Central memory CD4-positive, alpha-beta T cell (primary cell): ENCODE measurements at places on chromosomes 7 and 10.
A peak's percentile ranks its signal among the peaks of the same experiment; 100 is the strongest.

GRCh38 chr10:70481831-70482530 lies 3.4 kb downstream of the PALD1 start:
- DNase-seq, result no peak

DNA sequence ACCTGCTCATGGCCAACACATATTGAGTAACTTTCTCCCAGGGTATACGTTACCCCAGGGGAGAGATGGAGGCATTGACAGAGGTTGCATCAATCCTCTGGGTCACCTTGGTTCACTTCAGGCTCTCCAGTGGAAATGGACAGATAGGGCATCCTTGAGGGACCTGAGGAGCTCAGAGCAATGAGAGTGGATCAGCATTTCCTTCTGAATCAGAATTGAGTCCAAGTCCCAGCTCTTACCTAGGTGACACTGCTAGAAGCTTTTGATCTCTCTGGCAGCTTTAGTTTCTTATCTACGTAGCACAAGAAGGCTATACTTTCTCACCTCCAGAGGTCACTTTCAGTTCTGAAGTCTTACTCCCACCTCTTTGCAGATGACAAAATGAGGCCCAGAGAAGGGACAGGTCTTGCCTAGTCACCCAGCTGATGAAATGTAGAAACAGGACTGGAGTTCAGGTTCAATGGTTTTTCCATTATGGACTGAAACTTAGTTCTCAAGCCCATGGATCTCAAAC lies 35.2 kb downstream of the PANK1 start:
- no peak for DNase-seq

DNA sequence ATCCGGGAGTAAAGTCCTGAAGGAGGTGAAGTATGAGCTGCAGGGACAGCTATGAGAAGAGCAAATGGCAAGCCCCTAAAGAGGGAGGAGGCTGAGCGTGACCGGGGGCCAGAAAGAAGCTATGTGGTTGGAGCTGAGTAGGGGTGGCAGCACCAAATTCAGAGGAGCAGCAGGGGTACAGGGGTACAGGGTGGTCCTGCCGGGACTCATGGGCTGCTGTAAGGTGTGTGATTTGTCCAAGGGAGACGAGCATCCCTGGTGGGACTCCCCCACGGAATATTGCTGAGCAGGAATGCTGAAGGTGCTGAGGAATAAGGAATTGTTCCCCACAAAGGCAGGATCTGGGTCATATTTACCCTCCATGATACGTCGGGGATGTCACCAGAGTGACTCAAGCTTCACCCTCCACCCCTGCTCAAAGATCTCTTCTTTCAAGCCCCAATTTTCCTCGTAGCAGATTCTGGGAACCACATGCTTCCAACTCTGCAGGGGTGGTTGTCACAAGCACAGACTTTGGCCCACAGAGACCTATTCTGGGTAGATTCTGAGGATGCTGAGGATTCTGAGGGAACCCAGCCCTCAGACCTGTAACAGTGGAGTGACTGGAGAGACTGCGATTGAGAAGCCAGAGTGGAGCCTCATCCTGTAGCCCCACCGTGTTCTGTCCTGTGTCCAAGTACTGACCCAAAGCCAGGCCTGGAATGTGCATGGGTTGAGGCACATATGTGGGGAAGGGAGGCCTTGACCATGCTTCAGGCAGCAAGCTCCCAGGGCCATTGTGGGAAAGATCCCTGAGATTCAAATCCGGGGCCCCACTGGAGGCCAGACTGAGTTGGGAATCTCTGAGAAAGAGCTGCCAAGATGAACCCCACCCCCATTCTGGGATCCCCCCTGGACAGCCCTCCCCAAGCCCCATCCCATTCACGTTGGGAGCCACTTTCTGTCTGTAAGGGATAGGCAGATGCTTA lies 4.2 kb downstream of the SFTPD start:
- DNase-seq, result no peak

DNA sequence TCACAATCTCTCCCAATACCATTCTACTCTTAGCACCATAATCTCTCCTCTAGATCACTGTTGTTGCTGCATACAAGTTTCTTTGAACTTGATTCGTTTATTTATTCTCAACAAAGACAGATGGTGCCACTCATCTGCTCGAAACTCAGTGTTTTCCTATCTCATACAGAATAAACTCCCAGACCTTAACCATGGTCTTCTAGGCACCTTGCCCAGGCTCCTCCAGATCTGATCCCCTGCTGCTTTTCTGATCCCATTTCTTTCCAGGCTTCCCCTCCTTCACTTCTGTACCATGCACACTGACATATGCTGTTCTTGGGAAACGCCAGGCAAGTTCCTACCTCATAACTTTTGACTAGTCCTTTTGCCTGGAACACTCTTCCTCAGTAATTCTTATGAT lies 645.7 kb downstream of the DNAJB9 start:
- no peak for DNase-seq

DNA sequence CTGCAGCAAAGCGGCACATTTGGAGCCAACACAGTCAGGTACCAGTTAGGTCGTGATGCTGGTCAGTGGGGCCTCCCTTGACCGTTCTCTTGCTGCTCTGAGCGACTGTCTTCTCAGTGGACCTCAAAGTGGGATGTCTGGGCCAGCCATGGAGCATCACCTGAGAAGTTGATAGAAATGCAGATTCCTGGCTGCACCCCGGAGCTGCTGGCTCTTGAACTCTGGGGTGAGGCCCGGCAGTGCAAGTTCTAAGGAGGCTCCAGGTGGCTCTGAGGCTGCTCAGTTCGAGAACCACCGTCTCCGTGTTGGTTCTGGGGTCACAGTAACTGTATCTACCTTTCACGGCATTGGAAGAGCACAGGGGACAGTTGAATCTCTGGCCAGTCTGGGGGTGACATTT lies 147.5 kb downstream of the WDR37 start:
- DNase-seq, result no peak

DNA sequence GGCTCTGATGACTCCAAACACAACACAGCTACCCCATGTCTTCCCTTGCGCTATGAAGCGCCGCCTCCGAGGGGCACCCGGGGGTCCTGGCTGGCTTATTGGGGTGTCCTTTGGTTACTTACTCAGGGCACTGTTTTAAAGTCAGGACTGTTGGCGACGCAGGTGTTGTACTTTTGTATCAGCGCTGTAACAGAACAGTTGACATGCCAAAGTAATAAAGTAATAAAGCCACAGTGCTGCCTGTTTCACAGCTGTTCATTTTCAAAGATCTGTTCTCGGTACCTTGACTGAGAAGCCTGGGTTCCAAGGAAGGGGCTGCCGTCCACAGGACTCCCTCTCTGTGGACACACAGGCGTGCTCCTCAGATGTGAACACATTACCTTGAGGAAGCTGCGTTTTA lies 64.1 kb downstream of the WDR37 start:
- no peak for DNase-seq

DNA sequence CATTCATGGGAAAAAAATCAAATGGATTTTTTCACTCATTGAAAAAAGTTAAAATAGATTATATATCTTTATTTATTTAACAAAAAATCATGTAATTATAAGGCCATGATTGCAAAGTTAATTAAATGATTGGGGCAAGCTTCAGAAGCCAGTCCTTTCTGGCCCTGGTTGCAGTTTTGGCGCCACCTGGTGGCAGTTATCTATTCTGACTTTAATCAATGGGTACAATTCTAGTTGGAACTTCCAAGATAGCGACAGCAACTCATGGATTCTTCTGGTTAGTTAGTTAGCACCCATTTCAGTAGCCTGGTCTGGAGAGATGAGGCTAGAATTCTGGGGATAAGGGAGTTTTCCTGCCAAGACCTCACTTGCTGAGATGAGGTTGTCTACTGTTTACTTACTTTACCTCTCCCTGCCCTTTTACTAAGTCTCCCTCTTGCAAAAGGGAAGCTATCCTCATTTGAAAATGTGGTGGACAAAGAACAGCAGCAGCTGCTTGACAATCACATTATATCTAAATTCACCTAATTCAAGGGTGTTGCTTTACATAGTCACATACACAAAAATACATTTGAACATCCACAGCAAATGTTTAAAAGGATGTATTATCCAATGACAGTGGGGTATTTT lies 42.3 kb downstream of the NOC3L start:
- DNase-seq, result peak; percentile 22

GRCh38 chr10:70053218-70053840 lies 683 bp downstream of the MACROH2A2 start:
- no peak for DNase-seq

- no peak for DNase-seq
Measured at GRCh38 chr7:16880554-16880953, 1.2 kb downstream of the AGR3 start.

DNA sequence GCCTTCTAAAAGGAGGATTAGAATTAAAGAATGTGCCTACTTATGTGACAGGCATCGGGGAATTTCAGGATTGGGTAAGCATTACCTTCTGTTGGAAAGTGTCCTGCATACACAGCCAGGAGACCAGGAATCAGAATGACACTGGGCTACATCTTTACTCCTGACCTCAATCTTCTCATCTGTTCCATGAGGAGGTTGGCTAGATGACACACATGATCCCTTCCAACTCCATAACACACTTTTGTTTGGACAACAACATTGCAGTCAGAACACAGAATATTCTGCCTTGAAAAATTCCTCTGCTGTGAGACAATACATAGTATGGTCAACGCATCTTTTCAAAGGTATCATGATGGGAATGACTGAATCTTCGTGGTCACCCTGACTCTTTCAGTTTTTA lies 1281.2 kb upstream of the SORCS1 start:
- no peak for DNase-seq

GRCh38 chr10:29949411-29950011 lies 109.9 kb downstream of the JCAD start:
- DNase-seq, result no peak

DNA sequence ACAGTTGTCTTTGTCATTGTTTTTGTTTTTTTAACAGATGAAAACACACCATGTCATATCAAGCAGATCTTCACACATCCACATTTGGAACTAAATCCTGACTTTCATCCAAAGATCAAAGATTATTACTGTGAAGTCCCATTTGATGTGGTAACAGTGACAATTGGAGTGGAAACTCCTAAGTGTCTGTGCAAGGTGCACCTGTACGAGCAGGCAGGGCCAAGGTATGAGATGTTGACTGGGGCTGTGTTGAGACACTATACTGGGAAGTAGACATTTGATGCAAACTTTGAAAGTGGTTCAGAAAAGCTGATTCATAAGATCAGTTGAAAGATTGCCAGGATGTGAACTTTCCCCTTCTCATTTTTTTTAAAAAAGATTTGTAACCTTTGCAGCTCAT lies 152.3 kb downstream of the CPED1 start:
- DNase-seq, result no peak

- no peak for DNase-seq
Measured at GRCh38 chr7:37550426-37550825, 101.8 kb upstream of the ELMO1 start.

GRCh38 chr10:49396666-49396999 lies 744 bp upstream of the DRGX start:
- DNase-seq, result no peak

- DNase-seq, result peak; percentile 31
Measured at GRCh38 chr10:110207011-110207804, at the start of gene MXI1. TSS of gene MXI1 (plus strand) at chr10:110207605. CDS start at chr10:110207809, 204 bp downstream.

DNA sequence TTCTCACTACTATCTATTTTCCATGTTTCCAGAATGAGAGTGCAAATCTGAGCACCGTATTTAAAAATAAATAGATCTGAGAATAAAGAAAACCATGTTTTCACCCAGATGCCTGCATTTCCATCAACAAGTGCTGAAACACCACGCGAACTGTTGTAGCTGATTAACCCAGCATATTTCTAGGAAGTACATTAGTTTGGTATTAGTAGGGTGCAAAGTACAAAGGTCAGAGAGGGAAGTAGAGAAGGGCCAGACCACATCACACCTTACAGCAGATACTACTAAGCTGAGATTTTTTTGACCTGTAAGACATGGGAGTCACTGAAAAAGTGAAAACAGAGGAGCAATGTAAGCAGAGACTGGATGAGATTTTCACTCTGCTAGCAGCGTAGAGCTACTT lies 181.3 kb downstream of the IMMP2L start:
- DNase-seq, result no peak

GRCh38 chr10:47040041-47040491 lies 128.8 kb downstream of the PTPN20 start:
- no peak for DNase-seq

- no peak for DNase-seq
Measured at GRCh38 chr10:13953371-13953770, 366.6 kb downstream of the PRPF18 start.

GRCh38 chr10:33927347-33927746 lies 592.9 kb upstream of the NRP1 start:
- no peak for DNase-seq

- DNase-seq, result no peak
Measured at GRCh38 chr10:83165265-83165664, 974.0 kb upstream of the GHITM start.

DNA sequence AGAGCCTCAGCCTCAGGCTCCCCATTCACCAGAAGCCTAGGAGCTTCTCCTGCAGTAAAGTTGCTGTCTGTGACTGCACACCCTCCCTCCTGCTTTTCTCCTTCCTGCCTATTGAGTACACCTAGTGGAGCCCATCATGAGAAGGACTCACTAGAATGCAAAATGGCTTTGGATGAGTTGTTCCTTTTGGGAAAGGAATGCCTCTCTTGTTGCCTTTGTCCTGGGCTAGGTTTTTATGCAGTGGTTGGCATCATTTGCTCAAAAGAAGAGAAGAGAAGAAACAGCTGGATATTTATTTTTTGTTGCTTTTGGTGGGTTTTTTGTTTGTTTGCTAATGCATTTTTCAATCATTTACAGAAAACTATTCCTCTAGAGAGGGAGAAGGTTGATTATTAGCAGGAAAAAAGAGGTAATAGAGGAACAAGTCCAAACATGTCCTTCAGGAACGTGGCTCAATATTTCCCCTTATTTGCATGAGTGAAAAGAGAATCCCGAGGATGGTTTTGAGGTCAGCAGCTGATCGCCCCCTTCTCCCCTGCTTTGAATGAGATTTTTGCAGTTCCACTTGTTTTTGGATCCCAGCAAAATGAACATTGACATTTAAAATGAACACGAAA lies 369.9 kb upstream of the NRP1 start:
- DNase-seq, result no peak

DNA sequence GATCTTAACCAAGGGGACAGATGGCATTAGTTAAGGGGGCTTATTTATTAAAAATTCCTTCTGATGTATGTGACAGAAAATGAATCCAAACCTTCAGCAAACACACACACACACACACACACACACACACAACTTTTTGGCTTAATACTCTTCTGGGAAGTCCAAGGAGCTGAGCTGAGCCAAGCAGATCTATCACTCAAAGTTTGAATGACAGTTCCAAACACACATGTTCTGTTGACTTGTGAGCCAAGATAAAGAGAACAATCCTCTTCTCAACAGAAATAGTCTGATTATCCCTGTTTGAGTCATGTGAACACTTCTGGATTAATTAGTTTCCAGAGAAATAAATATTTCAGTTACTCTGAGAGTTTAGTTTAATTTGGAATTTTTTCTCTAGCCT lies 31.5 kb downstream of the KBTBD2 start:
- DNase-seq, result no peak

- peak; percentile 48 for DNase-seq
Measured at GRCh38 chr7:140062118-140062527, 628 bp downstream of the PARP12 start.

DNA sequence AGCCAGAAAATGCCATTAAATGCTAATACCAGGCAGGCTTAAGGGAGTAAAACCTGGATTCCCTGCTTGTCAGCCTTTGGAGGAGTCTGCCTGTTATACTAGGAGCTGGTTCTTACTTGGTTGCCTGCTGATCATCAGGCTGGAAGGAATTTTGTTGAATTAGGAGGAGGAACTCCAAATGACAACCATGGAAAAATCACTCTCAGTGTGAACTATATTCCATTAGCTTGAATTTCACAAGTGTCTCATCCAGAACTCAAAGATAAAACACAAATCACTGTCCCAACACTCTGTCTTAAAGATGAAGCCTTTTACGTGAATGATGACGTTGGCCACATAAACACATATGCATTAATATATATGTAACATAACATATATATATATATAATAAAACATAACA lies 238.9 kb upstream of the PLXDC2 start:
- no peak for DNase-seq

- DNase-seq, result no peak
Measured at GRCh38 chr10:3478153-3478552, 305.6 kb upstream of the PITRM1 start.
